ENCODE measurements at places on chromosomes 1 and 21.

DNA sequence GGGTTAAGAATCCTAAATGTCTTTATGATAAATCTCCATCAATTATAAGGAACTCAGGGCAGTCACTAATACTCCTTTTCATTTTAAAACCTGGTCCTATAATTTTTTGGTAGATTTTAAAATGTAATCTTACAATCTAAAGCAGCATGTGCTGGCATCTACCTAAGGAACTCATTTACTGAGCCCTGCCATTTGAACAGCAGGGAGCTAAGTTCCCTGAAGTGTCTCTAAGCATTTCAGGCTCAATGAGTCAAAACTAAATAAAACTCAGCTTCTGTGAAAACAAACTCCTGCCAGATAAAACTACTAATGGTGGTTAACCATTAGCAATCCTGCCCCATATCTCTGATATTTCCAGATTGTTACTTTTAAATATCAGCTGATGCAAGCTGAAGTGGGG, 1371.8 kb upstream of the PRMT6 start:
- DNase-seq = no peak

DNA sequence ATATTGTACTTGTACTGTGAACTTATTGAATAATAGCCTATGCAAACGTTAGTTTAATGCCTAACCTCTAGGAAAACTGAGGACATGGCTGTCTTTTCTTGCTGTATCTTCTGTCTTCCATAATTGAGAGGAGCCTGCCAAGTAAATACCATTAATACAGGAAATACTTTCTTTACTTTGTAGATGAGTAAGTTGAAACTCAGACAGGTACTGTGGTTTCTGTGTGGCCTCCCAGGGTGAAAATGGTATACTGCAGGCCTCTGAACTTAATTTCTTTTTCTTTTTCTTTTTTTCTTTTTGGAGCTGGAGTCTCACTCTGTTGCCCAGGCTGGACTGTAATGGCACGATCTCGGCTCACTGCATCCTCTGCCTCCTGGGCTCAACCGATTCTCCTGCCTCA, 208.8 kb upstream of the ADGRL4 start:
- no peak for DNase-seq

DNA sequence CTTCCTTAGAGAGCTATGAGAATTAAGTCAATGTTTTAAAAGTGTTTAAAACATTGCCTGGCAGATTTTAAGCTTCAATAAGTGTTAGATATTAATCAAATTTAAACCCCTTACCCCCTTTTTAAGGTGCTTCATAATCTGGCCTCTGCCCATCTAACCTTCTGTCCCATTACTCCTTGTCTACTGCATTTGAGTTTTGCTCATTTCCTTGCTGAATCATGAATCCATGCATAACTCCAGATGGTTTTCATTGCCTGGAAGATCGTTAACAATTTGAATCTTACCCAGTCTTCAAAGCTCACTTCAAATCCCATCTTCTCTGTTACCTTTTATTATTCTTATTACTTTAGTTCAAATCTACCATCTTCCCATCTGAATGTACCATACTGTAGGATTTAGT, 4.6 kb downstream of the HJV start:
- DNase-seq = no peak

- DNase-seq = no peak
Observed at GRCh38 chr1:40302475-40302874, 14.6 kb downstream of the COL9A2 start.

GRCh38 chr1:48177257-48177656, 45.3 kb upstream of the SLC5A9 start:
- DNase-seq = no peak

- DNase-seq = no peak
Observed at GRCh38 chr1:36380143-36380619, 5.5 kb downstream of the STK40 start.

DNA sequence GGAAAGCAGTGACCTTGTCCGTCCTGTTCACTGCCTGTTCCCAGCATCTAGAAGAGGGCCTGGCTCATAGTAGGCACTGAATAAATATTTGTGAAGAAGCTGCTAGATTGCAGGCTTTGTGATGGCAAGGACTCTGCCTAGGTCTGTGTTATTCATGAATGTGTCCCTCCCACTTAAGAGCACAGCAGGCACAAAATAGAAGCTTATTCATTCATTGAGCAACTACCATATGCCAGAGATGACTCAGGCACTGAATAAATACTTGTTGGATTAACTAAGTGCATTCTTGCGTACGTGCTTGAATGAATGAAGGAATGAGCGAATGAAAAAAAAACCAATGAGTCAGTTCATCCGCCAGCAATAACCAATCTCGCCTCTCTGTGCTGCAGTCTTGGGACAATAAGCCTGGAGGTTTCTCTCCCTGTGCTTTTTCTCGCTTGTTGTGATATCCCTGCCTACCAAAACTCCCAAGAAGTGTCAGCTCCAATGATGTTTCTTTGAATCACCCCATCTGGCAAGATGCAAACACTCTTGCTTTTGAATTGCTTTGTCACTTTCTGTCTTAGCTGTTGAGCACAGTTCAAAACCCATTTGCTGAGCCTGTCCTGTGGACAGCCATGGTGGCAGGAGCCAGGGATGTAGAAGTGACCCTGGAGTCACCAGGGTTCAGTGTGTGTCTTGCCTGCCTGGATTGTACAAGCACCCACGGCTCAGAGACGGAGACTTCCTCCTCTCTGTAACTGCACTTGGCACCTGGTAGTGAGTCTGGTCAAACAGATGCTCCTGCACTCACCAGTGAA, 143.9 kb downstream of the KAZN start:
- DNase-seq = no peak

GRCh38 chr1:76068953-76069561, 5.5 kb upstream of the ST6GALNAC3 start:
- no peak for DNase-seq

DNA sequence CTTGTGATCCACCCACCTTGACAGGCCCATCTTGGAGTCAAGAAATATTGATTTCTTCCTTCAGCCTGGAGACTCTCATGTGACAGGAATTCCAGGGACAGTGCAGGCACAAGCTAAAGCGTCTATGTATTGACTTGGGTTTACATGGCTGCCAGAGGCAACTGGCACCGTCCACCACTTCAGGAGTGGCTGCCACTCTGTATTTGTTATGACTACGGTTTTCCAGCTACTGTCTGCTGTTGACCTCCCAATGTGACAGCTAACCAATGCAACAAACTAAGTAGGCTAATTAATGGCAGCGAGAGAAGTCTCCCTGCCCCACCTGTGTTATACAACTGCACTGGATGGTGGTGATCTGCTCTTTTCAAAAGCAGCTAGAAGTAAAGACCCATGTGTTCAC, 56.9 kb downstream of the CD58 start:
- no peak for DNase-seq

- DNase-seq = no peak
Observed at GRCh38 chr1:26134466-26134865, 22.8 kb downstream of the PDIK1L start.

GRCh38 chr1:55519937-55520683, 304.9 kb upstream of the USP24 start:
- no peak for DNase-seq

- DNase-seq = no peak
Observed at GRCh38 chr1:160707236-160708064, 4.2 kb downstream of the CD48 start.

- DNase-seq = no peak
Observed at GRCh38 chr1:160971618-160972056, 17.0 kb upstream of the ITLN2 start.

DNA sequence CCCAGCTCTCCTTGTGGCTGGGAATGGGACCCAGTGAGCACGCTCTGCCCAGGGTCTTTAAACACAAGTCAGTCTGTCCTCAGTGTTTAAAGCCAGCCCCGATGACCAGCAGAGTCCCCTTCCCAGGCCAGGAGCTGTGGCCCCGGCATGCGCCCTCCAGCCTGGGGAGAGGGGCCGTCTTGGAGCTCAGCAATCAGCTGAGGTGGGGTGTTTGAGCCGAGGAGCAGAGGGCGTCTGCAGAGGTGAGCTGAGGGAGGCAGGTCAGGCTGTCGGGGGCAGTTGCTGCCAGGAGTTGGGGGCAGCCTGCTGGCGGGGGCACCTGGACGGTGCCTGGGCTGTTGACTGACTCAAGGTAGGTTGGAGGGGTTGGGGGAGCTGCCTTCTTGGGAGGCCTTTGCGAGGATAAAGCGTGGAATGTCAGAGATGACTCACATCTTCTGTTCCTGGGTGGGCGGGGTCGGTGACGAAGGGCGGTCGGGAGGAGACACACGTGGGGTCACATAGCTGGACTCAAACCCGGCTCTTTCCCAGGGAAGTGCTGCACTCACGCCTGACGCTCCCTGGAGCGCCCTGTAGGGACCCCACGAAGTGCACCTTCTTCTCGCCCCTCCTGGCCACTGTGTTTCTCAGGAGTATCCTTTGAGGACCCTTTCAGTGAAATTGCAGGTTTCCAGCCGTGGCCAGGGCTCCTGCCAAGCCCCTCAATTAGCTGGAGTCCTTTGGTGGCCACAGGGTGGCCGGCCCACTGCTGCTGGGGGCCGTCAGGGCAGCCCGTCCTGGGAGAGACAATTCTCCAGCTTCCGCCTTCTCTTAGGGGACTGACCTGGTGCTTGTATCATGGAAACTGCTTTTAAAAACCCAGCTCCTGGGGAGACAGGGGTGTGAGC, 86.2 kb downstream of the SIK1 start:
- DNase-seq = peak; percentile 90

DNA sequence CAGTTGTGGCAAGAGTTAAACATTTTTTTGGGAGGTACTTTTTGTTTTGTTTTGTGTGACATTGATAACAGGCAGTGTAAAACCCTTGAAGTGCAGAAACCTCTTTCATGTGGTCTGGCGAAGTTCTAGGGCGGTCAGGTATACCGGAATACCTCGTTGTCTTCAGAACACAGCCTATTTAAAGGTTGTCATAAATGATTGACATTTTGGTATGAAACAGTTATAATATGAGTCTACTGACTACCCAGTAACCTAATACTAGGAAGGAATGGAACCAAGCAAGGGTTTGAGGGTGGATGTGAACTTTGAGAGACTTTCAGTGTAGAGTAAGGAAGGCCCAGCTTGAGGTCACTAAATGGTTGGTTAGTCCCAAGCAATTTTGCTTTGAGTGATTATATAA, 40.5 kb downstream of the PATJ start:
- no peak for DNase-seq

DNA sequence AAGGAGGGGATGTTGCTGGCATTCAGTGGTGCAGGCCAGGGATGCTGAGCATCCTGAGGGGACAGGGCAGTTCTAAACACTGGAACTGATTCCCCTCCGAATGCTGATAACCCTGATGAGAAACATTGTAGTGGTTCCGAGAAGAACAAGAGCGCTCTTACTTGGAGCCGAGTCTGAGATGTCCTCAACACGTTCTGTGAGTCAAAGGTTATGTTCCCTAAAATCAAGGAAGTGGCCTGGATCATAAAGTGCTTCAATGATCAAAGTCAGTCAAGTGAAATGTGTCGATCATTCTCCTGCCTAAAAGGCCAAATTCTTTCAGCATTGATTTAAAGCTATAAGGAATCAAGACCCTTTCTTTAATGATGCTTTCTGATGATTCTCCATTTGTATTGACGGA, 234.1 kb downstream of the NFIA start:
- no peak for DNase-seq

DNA sequence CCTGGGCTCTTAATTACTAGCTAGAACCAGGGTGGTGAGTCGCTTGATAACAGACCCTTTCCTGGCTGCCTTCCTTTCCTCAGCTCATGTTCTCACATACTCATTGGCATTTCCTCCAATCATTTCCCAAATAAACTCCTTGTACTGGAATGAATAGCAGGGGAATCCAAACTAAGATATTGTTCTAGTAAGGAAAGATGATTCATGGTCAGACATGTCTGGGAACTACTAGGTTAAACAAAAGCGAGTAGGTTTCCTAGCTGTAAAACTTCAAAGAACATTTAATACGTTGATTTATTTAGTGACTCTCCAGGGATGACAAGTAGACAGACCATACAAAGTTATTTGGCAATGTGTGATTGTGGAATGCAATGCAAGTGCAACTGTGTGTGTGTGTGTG, 121.2 kb upstream of the KCNJ6 start:
- no peak for DNase-seq

- no peak for DNase-seq
Observed at GRCh38 chr1:98077691-98078090, 156.9 kb upstream of the DPYD start.

GRCh38 chr1:42938645-42939615, 19.7 kb downstream of the SLC2A1 start:
- DNase-seq = no peak

DNA sequence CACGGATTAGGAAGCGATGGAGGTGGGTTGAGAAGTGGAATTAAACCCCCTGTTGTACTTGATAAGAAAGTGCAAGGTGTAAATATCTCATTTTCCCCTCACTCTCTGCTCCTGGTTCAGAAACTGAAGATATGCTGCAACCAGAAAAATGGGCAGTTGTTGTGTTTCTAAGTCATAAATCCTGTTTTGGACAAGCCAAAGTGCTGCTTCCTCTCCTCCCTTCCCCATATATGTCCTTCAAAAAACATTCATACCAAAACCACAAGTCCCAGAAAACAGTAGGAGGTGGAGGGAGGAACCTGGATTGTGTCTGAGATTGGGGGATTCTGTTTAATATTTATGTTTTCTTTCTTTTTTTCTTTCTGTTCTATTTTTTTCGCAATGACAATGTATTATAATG, 13.6 kb upstream of the ZNF362 start:
- DNase-seq = no peak

DNA sequence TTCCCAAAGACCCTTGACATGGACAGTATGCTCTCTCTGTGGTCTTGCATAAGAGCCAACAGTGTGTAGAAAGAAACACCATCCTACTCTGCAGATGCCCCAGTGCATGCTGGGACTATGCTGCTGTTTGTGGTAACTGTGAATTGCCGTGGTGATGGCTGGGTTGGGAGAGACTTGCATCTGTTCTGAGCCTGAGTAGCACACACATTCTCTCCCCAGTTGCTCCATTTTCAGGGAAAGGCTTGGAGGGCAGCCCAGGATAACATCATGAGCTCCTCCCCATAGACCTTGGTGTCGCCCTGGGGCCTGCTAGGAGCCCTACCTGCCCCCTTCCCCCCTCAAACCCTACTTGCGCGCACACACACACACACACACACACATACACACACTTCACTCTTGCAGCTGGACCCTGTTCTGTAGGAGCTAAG, 120.9 kb upstream of the IPO9 start:
- peak; percentile 56 for DNase-seq

GRCh38 chr1:169586067-169586394, 250 bp downstream of the F5 start:
- no peak for DNase-seq

DNA sequence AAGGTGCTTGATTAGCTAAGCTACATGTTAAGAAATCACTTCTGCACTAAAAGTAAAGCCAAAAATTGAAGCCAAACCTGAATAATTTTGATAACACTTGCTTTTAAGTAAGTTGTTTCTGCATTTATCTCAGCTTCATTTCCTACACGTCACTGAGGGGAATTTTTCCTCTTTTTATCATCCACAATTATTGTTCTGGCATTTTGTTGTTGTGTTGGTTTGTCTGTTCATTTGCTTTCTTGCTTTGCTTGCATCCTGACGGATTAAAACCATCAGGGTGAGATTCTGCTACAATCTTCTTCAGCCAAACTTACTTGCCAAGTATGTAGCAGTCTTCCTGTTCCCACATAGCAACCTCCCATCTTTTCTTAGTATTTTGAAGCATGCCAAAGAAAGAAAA, 18.0 kb upstream of the EEIG2 start:
- DNase-seq = no peak

All from SJCRH30 (cell line).